Stimulated activated CD8-positive, alpha-beta memory T cell treated with anti-CD3 and anti-CD28 coated beads, Interleukin-7, amount 100 ng/mL, for 24 hours (primary cell): ENCODE measurements at places on chromosomes 5 and 9.

DNA sequence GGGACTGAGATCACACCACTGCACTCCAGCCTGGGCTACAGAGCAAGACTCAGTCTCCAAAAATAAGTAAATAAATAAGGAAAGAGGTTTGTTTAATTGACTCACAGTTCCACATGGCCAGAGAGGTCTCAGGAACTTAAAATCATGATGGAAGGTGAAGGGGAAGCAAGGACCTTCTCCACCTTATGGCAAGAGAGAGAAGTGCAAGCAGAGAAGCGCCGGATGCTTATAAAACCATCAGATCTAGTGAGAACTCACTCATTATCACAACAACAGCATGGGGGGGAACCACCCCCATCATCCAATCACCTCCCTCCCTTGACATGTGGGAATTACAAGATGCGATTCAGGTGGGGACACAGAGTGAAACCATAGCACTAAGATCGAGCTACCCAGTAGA lies 22.8 kb upstream of the RGMB start:
- no peak for DNase-seq

GRCh38 chr9:12726795-12727194 lies 33.6 kb downstream of the TYRP1 start:
- no peak for DNase-seq

DNA sequence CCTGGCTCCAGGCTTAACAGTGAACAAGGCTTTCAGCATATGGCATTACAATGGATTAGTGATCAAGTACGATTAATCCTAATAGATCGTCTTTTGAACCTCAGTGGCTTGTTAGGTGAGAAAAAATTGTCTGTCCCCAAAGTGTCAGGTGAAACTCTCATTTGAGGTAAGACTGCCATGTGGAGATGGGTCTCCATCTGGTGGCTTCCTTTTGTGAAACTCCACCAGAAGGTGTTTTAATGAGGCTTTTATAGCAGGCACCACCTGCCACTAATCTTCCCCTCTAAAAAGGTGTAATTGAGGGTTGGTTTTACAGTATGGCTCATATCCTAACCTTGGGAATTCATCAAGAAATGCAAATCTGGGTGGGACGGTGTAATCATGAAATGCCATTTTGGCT lies 471.1 kb upstream of the MPDZ start:
- DNase-seq = no peak

GRCh38 chr5:132220491-132220890 lies 7.2 kb downstream of the P4HA2 start:
- DNase-seq = no peak

DNA sequence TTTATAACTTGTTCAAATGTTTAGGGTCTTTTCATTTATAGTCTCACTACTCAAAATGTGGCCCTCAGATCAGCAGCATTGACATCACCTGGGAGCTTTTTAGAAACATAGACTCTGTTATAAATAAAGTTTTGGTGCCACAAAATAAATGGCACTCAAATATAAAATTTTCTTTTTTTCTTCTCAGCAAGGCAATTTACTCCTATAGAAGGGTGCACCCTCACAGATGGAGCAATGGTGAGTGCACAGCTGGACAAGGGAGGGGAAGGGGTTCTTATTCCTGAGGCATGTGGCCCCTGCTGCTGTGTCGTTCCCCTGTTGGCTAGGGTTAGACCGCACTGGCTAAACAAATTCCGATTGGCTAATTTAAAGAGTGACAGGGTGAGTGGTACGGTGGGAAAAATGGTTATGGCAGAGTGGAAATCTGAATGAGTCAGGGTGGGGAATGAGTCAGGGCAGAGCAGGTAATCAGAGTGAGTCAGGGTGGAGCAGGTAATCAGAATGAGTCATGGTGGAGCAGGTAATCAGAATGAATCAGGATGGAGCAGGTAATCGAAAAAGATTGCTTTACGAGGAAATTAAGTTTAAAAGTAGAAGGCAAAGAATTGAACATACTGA lies 31.8 kb upstream of the C7 start:
- no peak for DNase-seq

DNA sequence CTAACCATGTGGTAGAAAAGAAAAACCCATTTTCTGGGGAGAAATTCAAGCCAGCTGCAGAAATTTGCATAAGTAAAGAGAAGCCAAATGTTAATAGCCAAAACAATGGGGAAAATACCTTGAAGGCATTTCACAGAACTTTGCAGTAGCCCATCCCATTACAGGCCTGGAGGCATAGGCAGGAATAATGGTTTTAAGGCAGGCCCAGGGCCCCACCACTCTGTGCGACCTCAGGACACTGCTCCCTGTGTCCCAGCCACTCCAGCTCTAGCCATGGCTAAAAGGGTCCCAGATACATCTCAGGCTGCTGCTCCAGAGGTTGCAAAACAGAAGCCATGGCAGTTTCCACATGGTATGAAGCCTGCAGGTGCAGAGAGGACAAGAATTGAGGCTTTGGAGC lies 253.3 kb downstream of the CTNND2 start:
- DNase-seq = no peak

GRCh38 chr5:89095341-89095740 lies 212.4 kb upstream of the MEF2C start:
- no peak for DNase-seq

GRCh38 chr9:100070104-100071041 lies 28.4 kb downstream of the ERP44 start:
- no peak for DNase-seq
